Posterior cingulate gyrus (tissue), 11 donors: ENCODE measurements at places on chromosomes 3 and 15.

GRCh38 chr3:142645236-142645793 is 49.1 kb downstream of the PLS1 start:
- DNase-seq, result no peak

- no peak for DNase-seq
Measured at GRCh38 chr15:41013691-41014414, 60.6 kb downstream of the CHAC1 start.

DNA sequence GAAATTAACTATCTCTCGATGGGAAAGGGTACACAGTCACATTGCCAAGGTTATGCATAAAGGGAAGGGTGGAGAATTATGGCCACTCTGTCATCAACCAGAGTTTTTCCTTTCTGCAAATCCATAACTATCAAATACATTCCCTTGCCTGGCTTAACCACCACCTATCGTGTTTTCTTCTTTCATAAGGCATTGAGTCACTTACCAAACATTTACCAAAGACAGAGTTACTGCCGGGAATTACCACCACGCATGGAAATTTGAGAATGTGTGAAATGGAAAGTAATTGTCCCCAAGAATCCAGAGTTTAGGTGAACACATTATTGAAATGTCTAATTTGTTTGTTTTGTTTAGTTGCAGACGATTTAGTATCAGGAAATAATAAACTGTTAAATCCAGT is 134.3 kb upstream of the LRRN1 start:
- DNase-seq, result no peak

DNA sequence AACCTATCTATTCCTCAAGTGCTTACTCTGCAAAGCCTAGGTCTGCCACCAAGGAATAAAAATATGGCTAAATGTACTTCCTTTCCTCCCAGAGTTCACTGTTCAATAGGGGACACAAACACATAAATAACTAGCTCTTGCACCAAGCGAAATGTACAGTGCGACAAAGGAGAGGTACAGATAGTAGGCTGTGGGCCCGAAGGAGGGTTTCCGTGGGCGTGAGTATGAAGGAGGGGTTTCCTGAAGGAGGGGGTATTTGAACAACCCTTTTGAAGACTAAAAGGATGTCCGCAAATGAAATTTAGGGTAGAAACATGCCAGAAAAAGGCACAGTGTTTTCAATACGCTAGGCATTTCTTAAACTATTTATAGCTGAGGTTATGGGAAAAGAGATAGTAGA is 207.9 kb downstream of the LPP start:
- DNase-seq, result no peak

GRCh38 chr15:68608844-68609232 is 30.0 kb downstream of the CORO2B start:
- DNase-seq, result no peak

DNA sequence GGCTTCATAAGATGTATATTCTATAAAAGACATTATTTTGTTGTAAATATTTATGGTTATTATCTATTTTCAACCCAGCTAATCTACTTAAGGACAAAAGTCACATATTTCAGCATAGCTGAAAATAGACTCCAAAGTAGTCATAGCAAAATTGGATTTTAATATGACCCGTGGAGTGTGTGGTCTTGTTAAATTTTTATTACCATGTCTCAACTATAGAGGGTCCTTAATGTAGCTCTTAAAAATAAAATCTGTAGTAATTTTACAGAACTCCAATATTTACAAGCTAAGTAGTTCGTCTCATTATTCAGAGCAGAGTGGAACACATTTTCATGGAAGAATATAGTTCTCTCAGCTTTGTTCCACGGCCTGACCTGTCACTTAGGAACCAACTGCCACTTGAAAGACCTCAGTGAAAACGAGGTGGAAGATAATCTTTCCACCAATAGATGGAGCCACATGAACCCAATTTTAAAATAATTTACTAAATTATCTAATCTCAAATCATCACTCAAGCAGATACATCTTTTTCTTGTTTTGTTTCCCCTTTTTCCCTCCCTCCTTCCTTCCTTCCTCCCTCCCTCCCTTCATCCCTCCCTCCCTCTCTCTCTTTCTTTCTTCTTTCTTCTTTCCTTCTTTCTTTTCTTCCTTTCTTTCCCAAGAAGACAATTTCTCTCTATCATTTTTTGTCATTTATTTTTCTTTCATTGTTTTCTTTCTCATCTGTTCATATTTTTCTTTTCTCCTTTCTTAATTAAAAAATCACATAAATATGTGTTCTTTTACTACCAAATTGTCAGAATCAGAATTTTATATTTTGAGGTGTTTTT is 97.2 kb downstream of the CLDN1 start:
- no peak for DNase-seq
